ENCODE measurements at places on chromosomes 3 and 15. TPM values are rescaled to one million over a fixed set of nuclear protein-coding genes. Genes with fewer than 3 reads are reported as not detected.

DNA sequence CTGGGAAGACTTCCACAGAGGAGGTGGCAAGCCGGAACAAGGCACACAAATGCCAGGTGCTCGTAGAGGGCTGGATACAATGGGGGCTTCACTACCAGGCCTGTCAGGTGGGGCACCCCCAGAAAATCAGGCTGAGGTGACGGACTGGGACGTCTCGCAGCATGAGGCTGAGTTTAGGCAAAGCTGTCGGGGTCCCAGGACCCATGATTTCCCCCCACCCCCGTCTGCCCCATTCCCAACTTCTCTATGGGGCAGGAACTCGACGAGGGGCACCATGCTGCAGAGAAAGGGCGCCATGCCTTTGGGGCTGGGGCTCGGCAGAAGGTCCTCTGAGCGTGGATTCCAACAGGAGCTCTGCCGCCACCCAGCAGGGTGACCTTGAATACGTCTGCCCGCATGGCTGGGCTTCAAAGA, 65.7 kb upstream of the HES1 start:
- peaks cover 17% of the 10 kb centered on the region for H3K36me3 ChIP-seq
- H3K27me3 ChIP-seq = peaks cover 36% of the 10 kb centered on the region
- peak overlapping the region; percentile 27 for H3K27ac ChIP-seq
- peak overlapping the region; percentile 42 for H3K4me3 ChIP-seq
- peaks cover 18% of the 10 kb centered on the region for H3K4me1 ChIP-seq

- DNase-seq = no peak
- H3K27me3 ChIP-seq = no peaks in the 10 kb centered on the region
- no peak overlapping the region for H3K4me3 ChIP-seq
- H3K36me3 ChIP-seq = no peaks in the 10 kb centered on the region
- peaks cover 31% of the 10 kb centered on the region for H3K4me1 ChIP-seq
Measured at GRCh38 chr3:161067335-161067734, 37.8 kb downstream of the B3GALNT1 start.

DNA sequence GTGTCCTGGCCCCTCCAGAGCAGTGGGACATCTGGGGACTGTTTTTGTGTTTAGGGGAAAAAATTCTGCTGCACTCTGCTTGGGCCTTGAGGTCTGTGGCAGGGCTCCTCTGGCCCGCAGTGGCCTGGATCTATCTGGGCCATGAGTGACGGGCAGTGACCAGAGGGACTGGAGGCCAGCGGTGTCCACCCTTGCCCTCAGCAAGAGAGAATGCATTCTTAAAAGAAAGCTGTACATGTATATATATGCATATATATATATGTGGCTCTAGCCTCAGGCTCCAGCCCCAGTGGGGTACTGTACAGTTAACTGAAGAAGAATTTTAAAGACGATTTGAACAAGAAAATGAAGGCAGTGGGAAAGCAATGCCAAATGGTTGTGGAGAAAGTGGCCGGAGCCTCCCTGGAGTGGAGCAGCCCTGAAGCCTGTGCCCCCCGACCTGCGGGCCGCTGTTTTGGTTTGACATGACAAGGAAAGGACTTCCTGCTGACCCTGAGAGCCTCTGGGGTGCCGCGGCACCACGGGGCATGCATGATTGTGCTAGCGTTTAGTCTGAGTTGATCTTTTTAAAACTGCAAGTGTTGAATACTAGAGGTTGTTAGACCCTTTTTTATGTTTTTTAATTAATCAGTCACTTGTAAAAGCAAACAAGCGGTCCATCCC, 52.2 kb downstream of the PLXNA1 start:
- no peak for DNase-seq
- peaks cover 18% of the 10 kb centered on the region for H3K36me3 ChIP-seq
- H3K4me3 ChIP-seq = no peak overlapping the region
- peaks cover 14% of the 10 kb centered on the region for H3K4me1 ChIP-seq
- peak overlapping the region; percentile 51 for H3K27ac ChIP-seq

DNA sequence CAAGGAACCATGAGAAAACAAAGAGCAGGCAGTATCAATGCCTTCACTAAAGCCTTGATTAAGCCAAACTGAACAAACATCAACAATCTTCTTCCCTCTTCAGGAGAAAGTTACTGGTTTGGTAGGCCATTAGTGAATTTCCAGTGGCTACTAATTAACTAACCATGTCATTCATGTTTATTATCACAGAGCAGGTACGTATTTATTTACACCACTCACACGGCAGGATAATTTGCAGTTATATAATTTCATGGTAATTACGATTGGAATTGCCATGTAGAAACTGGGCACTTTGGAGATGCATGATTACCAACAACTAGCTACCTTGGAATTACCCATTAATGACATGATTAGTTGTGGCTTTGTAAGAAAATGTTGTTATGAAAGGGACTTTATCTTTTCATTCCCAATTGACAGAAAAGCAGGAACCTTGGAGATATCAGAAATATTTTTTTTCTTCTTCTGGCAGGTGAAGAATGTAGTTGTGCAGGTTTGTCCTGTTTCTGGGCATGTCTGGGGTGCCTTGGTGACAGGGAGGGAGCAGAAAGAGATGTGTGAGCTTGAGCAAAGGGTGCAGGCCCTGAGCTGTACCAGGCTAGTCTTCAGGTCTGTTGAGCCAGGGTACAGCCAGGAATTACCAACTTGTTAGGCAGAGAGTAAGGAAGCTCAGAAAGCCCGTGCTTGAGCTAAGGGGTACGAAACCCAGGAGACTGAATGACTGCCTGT, 310.7 kb downstream of the RORA start:
- H3K36me3 ChIP-seq = no peaks in the 10 kb centered on the region
- no peak for DNase-seq
- no peak overlapping the region for H3K4me3 ChIP-seq
- H3K27me3 ChIP-seq = no peaks in the 10 kb centered on the region

GRCh38 chr3:39295184-39295775, 15.4 kb upstream of the CX3CR1 start:
- no peak for DNase-seq
- H3K36me3 ChIP-seq = peaks cover 4% of the 10 kb centered on the region
- no peak overlapping the region for H3K4me3 ChIP-seq
- H3K27me3 ChIP-seq = no peaks in the 10 kb centered on the region
- peaks cover 12% of the 10 kb centered on the region for H3K4me1 ChIP-seq

DNA sequence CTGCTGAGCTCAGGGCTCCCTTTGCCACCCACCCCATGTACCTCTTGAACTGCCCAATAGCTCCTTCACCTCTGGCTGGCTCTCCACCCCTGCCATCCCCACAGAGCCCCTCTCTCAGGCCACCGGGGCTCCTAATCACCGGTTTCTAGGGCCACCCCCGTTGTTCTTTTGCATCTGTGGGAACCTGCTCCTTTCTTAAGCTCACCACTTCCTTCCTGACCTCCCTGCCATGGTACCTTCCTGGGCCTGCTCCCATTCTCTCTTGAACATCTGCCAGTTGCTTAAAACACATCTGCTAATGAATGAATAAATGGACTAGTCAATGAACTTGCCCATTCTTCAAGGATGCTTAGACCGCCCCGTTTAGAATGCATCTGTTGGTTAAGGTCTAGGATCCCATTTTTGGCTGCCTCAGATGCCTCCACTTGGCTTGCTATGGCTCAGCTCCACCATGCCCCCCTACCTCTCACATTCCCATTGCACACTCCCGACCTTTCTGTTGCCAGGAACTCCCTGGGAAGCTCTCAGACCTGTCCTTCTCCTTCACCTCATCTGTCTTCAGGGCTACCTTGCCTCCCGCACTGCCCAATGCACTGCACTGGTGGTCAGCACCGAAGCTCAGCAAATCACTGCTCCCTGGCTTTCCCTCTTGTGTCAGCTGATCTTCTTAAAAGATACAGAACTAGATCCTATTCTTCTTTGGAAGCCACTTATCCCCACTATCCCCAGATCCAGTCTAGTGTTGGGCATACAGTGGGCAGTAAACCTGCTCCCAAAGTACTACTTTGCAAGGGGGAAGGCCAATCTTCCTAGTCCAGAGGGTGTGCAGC, 9.1 kb downstream of the AMOTL2 start:
- H3K27ac ChIP-seq = peak overlapping the region; percentile 91
- peak; percentile 54 for DNase-seq
- H3K4me3 ChIP-seq = peak overlapping the region; percentile 40
- H3K36me3 ChIP-seq = peaks cover 54% of the 10 kb centered on the region

- DNase-seq = no peak
- peak overlapping the region; percentile 94 for H3K27ac ChIP-seq
- H3K4me3 ChIP-seq = peak overlapping the region; percentile 92
- peaks cover 18% of the 10 kb centered on the region for H3K4me1 ChIP-seq
- no peaks in the 10 kb centered on the region for H3K27me3 ChIP-seq
- H3K36me3 ChIP-seq = peaks cover 2% of the 10 kb centered on the region
Measured at GRCh38 chr3:107523539-107524325, 970 bp downstream of the BBX start.

DNA sequence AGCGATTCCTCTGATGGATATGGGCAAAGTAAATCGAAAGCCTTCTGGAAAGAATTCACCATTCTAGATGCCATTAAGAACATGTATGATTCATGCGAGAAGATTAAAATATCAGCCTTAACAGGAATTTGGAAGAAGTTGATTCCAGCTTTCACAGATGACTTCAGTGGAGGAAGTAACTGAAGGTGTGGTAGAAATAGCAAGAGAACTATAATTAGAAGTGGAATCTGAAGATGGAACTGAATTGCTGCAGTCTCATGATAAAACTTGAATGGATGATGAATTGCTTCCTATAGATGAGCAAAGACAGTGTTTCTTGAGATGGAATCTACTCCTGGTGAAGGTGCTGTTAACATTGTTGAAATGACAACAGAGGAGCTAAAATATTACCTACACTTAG, 30.1 kb upstream of the TBC1D23 start:
- no peaks in the 10 kb centered on the region for H3K36me3 ChIP-seq
- H3K27ac ChIP-seq = no peak overlapping the region
- H3K27me3 ChIP-seq = no peaks in the 10 kb centered on the region
- H3K4me3 ChIP-seq = no peak overlapping the region
- DNase-seq = no peak
- H3K4me1 ChIP-seq = peaks cover 31% of the 10 kb centered on the region

GRCh38 chr3:197504641-197505121, 51.1 kb downstream of the BDH1 start:
- H3K4me3 ChIP-seq = no peak overlapping the region
- H3K27ac ChIP-seq = no peak overlapping the region
- H3K36me3 ChIP-seq = no peaks in the 10 kb centered on the region
- DNase-seq = no peak

DNA sequence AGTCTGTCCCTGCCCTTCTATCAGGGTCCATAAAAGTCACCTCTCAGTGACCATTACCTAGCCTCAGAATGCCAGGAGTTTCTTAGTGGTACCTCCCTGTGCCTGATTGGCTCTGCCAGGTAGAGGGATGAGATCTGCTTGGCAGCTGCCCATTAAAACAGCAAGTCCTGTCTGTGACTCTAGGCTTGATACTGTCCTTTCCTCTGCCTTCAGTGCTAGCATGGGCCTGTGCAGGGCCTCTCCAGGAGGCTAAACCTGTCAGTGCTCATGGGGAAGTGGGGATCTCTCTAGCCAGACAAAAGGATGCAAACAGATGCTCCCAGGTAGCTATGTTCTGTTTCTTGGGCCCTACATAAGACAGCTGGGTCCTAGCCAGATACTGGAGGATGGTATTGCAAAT, 10.0 kb upstream of the MANF start:
- no peaks in the 10 kb centered on the region for H3K4me1 ChIP-seq
- H3K27ac ChIP-seq = no peak overlapping the region
- no peaks in the 10 kb centered on the region for H3K27me3 ChIP-seq

GRCh38 chr3:186075931-186076567, 32.8 kb downstream of the ETV5 start:
- peaks cover 4% of the 10 kb centered on the region for H3K4me1 ChIP-seq
- no peaks in the 10 kb centered on the region for H3K27me3 ChIP-seq
- no peak overlapping the region for H3K4me3 ChIP-seq
- no peak overlapping the region for H3K27ac ChIP-seq
- H3K36me3 ChIP-seq = peaks cover 15% of the 10 kb centered on the region
- no peak for DNase-seq

SPSB4 gene
- 2.7 TPM for total RNA-seq

SEMA6D gene
- 4.9 TPM for total RNA-seq

NR2E3 gene
- total RNA-seq = not detected

SUCNR1 gene
- not detected for total RNA-seq

ROBO2 gene
- 2.8 TPM for total RNA-seq

REC114 gene
- not detected for total RNA-seq

MYLK gene
- total RNA-seq = 405 TPM

All from chondrocyte (in vitro differentiated cells).